ENCODE measurements at places on chromosomes 6 and 20. TPM values are rescaled to one million over a fixed set of nuclear protein-coding genes. Genes with fewer than 3 reads are reported as not detected.

GRCh38 chr20:33299111-33299603 is 16.1 kb downstream of the BPIFB1 start:
- no peaks in the 10 kb centered on the region for H3K27me3 ChIP-seq
- peaks cover 12% of the 10 kb centered on the region for H3K36me3 ChIP-seq
- DNase-seq, result peak; percentile 83
- peaks cover 6% of the 10 kb centered on the region for H3K4me1 ChIP-seq

- no peaks in the 10 kb centered on the region for H3K36me3 ChIP-seq
- no peak overlapping the region for H3K27ac ChIP-seq
- H3K4me1 ChIP-seq, result no peaks in the 10 kb centered on the region
- no peak for DNase-seq
- H3K27me3 ChIP-seq, result no peaks in the 10 kb centered on the region
Observed at GRCh38 chr6:107550241-107550840, 60.4 kb downstream of the SOBP start.

GRCh38 chr6:111779031-111779430 is 94.2 kb downstream of the FYN start:
- H3K4me1 ChIP-seq, result peaks cover 68% of the 10 kb centered on the region
- H3K36me3 ChIP-seq, result no peaks in the 10 kb centered on the region
- no peak for DNase-seq
- H3K4me3 ChIP-seq, result no peak overlapping the region

GRCh38 chr6:106132153-106132698 is 46.1 kb downstream of the PRDM1 start:
- no peaks in the 10 kb centered on the region for H3K36me3 ChIP-seq
- H3K27me3 ChIP-seq, result no peaks in the 10 kb centered on the region

GRCh38 chr6:132888701-132889100 is 74.3 kb downstream of the RPS12 start:
- no peaks in the 10 kb centered on the region for H3K4me1 ChIP-seq
- H3K36me3 ChIP-seq, result no peaks in the 10 kb centered on the region
- H3K27ac ChIP-seq, result no peak overlapping the region
- no peaks in the 10 kb centered on the region for H3K27me3 ChIP-seq
- no peak overlapping the region for H3K4me3 ChIP-seq

- no peak overlapping the region for H3K4me3 ChIP-seq
- no peak for DNase-seq
- no peaks in the 10 kb centered on the region for H3K27me3 ChIP-seq
- peaks cover 4% of the 10 kb centered on the region for H3K36me3 ChIP-seq
- no peak overlapping the region for H3K27ac ChIP-seq
- H3K4me1 ChIP-seq, result peaks cover 29% of the 10 kb centered on the region
Observed at GRCh38 chr6:149343501-149343900, 26.0 kb downstream of the TAB2 start.

- no peaks in the 10 kb centered on the region for H3K36me3 ChIP-seq
- H3K27ac ChIP-seq, result no peak overlapping the region
- H3K27me3 ChIP-seq, result no peaks in the 10 kb centered on the region
- DNase-seq, result no peak
Observed at GRCh38 chr6:89186762-89187161, 30.4 kb downstream of the GABRR1 start.

DNA sequence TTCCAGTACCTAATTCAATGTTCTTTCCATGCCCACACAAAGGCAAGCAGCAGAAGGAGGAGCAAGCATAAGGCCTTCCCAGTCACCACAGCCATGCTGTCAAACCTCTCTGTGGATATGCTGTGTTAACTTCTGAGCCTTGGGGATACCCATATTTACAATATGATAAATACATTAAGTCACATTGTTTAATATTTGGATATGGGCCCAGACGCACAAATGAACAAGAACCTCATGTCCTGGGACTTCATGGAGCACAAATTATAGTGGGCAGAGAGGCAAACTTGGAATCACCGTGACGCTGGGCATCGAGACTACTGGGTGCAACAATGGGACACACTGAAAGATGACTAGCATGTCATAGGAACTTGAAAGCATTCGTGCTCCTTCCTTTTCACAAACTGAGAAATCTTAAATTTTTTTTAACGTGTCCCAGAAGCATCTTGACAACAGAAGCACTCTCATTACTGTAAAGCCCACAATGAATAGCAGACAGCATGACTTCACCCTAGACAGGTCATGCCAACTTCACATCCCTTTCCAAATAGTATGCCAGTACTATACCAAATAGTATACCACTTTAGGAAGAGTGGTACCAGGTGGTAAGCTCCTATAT is 16.0 kb downstream of the SOD2 start:
- DNase-seq, result no peak
- H3K4me3 ChIP-seq, result no peak overlapping the region
- no peak overlapping the region for H3K27ac ChIP-seq
- H3K36me3 ChIP-seq, result peaks cover 37% of the 10 kb centered on the region
- no peaks in the 10 kb centered on the region for H3K27me3 ChIP-seq
- peaks cover 7% of the 10 kb centered on the region for H3K4me1 ChIP-seq

DNA sequence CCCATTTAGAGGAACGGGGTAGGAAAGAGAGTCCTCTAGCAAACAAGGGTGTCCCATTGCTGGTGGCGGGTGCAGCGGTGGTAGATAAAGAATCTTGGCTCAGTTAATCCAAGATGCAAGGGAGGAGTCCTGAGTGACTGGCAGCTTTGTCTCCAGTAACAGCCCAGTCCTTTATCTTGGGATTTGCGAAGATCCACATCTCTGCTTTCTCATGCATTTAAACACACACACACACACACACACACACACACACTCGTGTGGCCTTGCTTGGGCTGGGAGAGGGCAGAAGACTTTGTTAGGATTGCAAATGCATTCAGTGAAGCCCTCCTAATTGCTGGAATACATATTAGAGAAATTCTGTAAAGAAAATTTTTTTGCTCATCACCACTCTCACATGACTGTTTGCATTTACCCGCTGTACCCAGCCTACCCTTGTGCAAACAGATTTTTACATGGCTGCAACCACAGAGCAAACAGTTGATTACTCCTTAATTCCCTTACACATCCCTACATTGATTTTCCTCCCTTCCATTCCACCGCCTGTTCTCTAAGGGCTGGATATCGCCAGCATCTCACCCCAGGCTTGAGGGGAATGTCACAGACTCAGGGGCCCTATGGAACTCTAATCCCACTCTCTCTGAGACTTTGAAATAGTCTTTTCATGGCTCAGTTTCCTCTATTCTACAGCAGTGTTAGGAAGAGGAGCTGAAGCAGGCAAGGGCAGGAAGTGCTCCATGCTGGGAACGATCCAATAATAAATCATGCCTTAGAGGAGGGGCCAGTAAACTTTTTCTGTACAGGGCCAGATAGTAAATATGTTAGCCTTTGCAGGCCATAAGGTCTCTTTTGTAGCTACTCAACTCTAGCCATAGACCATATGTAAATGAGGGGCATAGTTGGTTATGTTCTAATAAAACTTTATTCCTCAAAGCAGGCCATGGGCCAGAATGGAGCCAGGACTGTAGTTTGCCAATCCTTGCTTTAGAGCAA is 3.5 kb downstream of the C6orf132 start:
- DNase-seq, result peak; percentile 48
- H3K27ac ChIP-seq, result peak overlapping the region; percentile 95
- H3K27me3 ChIP-seq, result peaks cover 13% of the 10 kb centered on the region
- no peak overlapping the region for H3K4me3 ChIP-seq
- H3K4me1 ChIP-seq, result peaks cover 58% of the 10 kb centered on the region

DNA sequence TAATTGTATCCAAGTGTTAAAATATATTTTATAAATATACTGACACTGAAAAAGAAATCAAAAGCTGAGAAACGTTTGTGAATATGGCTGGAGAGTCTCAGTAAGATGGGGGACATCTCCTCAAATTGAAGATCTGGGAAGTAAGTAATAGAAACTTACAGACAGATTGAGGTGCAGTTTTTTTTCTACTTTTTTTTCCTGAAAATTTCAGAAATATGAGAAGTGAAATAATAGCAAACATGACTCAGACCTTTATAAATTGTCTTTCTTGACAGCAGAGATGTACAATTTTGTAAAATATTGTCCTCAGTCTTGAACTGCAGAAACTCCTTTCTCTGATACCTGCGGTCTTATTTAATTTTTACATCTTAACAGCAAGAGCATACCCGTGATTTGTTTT is 347.1 kb downstream of the UTRN start:
- no peak overlapping the region for H3K27ac ChIP-seq
- no peaks in the 10 kb centered on the region for H3K4me1 ChIP-seq
- H3K4me3 ChIP-seq, result no peak overlapping the region
- H3K36me3 ChIP-seq, result no peaks in the 10 kb centered on the region
- no peak for DNase-seq
- H3K27me3 ChIP-seq, result no peaks in the 10 kb centered on the region

GRCh38 chr6:35611240-35611639 is 77.5 kb downstream of the FKBP5 start:
- H3K27ac ChIP-seq, result peak overlapping the region; percentile 35
- H3K4me3 ChIP-seq, result no peak overlapping the region
- peaks cover 95% of the 10 kb centered on the region for H3K36me3 ChIP-seq
- peaks cover 20% of the 10 kb centered on the region for H3K4me1 ChIP-seq

DNA sequence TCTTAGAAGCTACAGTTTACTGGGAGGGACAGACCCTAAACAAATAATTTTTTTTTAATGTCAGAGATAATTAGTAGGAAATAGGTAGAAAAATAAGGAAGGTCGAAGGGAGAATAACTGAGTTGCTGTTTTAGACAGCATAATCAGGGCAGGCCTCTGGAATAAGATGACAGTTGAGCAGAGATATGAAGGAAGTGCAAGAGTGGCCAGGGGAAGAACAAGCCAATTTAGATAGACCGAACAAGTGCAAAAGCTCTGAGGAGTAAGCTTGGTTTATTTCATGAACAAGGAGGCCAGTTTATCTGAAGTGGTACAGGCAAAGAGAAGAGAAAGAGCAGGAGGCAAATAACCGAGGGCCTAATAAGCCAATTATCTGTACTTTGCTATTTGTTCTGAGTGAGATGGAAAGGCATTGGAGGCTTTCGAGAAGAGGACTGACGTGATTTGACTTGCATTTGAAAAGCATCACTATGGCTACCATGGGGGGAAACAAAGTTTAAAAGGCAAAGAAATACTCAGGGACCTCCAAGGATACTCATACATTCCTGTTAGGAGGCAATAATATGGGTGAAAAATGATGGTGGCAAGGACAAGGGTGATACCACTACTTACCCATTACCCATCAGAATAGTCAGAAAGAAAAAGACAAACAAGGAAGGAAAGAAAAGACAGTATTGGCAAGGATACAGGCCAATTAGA is 19.7 kb downstream of the PROCR start:
- no peaks in the 10 kb centered on the region for H3K4me1 ChIP-seq
- no peak overlapping the region for H3K4me3 ChIP-seq
- H3K27me3 ChIP-seq, result no peaks in the 10 kb centered on the region
- no peak for DNase-seq
- no peak overlapping the region for H3K27ac ChIP-seq

TRPC4AP gene
- total RNA-seq, result 67.4 TPM

ETV7 gene
- 1.4 TPM for total RNA-seq

CST4 gene
- total RNA-seq, result not detected

Data from stomach (tissue), 19 donors.